ENCODE measurements at places on chromosomes 3 and 15. TPM values are rescaled to one million over a fixed set of nuclear protein-coding genes. Genes with fewer than 3 reads are reported as not detected.

TRANK1 gene
- 2.1 TPM for total RNA-seq

- peaks cover 8% of the 10 kb centered on the region for H3K36me3 ChIP-seq
- H3K4me3 ChIP-seq, result no peak overlapping the region
- no peaks in the 10 kb centered on the region for H3K4me1 ChIP-seq
- H3K27ac ChIP-seq, result no peak overlapping the region
- no peaks in the 10 kb centered on the region for H3K27me3 ChIP-seq
Observed at GRCh38 chr3:38404286-38404685, 49.4 kb upstream of the ACVR2B start.

ANO10 gene
- 18.8 TPM for total RNA-seq

DYNC1LI1 gene
- total RNA-seq, result 47.5 TPM

GRCh38 chr3:84108442-84108971 is 850.3 kb upstream of the CADM2 start:
- H3K4me3 ChIP-seq, result no peak overlapping the region
- no peaks in the 10 kb centered on the region for H3K4me1 ChIP-seq
- H3K27me3 ChIP-seq, result no peaks in the 10 kb centered on the region
- no peaks in the 10 kb centered on the region for H3K36me3 ChIP-seq

- H3K4me1 ChIP-seq, result peaks cover 31% of the 10 kb centered on the region
- H3K4me3 ChIP-seq, result no peak overlapping the region
- H3K27ac ChIP-seq, result no peak overlapping the region
- DNase-seq, result no peak
- H3K27me3 ChIP-seq, result no peaks in the 10 kb centered on the region
Observed at GRCh38 chr3:44468572-44469520, 8.6 kb downstream of the ZNF445 start.

DNA sequence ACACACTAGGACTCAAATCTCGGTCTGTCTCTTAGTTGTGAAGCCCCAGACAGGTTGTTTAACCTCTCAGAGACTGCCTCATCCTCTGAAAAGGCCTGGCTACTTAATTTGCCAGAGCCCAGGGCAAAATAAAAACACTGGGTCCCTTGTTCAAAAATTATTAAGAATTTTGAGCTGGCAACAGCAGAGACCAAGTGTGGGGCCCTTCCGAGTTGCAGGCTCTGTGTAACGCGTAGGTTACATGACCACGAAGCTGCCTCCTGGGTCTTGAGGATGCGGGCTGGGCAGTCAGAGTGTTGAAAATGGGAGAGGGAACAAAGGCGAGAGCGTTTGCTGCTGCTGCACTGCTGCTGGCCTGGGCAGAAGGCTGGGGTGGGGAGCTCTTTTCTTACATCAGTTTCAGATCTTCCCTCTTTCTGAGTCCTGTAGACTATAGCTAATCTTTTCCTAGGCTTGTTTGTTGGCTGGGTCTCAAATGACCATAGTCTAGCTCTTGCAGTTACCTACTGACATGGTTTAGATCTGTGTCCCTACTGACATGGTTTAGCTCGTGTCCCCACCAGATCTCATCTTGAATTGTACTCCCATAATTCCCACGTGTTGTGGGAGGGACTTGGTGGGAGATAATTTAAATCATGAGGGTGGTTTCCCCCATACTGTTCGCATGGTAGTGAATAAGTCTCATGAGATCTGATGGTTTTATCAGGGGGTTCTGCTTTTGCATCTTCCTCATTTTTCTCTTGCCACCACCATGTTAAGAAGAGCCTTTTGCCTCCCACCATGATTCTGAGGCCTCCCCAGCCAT is 49.9 kb downstream of the CLEC3B start:
- no peaks in the 10 kb centered on the region for H3K4me1 ChIP-seq
- no peaks in the 10 kb centered on the region for H3K27me3 ChIP-seq
- H3K27ac ChIP-seq, result no peak overlapping the region
- no peak overlapping the region for H3K4me3 ChIP-seq

HESX1 gene
- not detected for total RNA-seq

UBE2Q2 gene
- total RNA-seq, result 15.6 TPM

- no peak for DNase-seq
- H3K4me3 ChIP-seq, result no peak overlapping the region
- no peaks in the 10 kb centered on the region for H3K4me1 ChIP-seq
- no peak overlapping the region for H3K27ac ChIP-seq
Observed at GRCh38 chr3:41836360-41837134, 125.4 kb downstream of the ULK4 start.

- H3K36me3 ChIP-seq, result no peaks in the 10 kb centered on the region
- no peak for DNase-seq
- no peak overlapping the region for H3K27ac ChIP-seq
- no peak overlapping the region for H3K4me3 ChIP-seq
- H3K27me3 ChIP-seq, result peaks cover 24% of the 10 kb centered on the region
Observed at GRCh38 chr15:74978077-74978476, 17.3 kb upstream of the SCAMP5 start.

DNA sequence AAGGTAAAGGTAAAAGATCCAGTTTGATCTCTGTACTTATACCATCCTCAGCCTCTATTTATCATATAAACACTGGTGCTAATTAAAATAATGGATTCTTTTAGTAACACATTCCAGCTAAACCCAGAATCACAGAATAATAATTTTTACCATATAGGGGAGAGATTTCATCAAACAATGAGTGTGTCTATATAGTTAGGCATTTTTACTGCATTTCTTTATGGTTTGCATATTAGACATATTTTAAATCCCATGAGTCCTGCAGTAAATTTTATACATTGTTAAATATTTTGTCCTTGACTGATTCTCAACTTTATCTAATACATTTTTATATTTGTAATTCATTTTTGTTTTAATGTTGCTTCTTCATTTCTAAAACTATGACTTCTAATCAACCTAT is 323.7 kb upstream of the AGTR1 start:
- no peak overlapping the region for H3K27ac ChIP-seq
- no peak overlapping the region for H3K4me3 ChIP-seq
- H3K27me3 ChIP-seq, result no peaks in the 10 kb centered on the region

- no peaks in the 10 kb centered on the region for H3K36me3 ChIP-seq
- no peak overlapping the region for H3K27ac ChIP-seq
- no peak for DNase-seq
- no peaks in the 10 kb centered on the region for H3K27me3 ChIP-seq
- H3K4me3 ChIP-seq, result no peak overlapping the region
Observed at GRCh38 chr3:55012091-55012490, 84.2 kb upstream of the LRTM1 start.

ADGRG7 gene
- not detected for total RNA-seq

AADACL2 gene
- not detected for total RNA-seq

GRCh38 chr3:140391061-140391460 is 286.8 kb upstream of the TRIM42 start:
- H3K27me3 ChIP-seq, result no peaks in the 10 kb centered on the region
- H3K4me1 ChIP-seq, result peaks cover 6% of the 10 kb centered on the region
- H3K4me3 ChIP-seq, result no peak overlapping the region
- no peak for DNase-seq
- no peak overlapping the region for H3K27ac ChIP-seq
- H3K36me3 ChIP-seq, result no peaks in the 10 kb centered on the region

FBXO40 gene
- total RNA-seq, result 68.1 TPM

GRCh38 chr3:87350367-87351199 is 74.2 kb upstream of the POU1F1 start:
- no peaks in the 10 kb centered on the region for H3K36me3 ChIP-seq
- no peaks in the 10 kb centered on the region for H3K27me3 ChIP-seq
- no peak overlapping the region for H3K27ac ChIP-seq
- DNase-seq, result no peak
- H3K4me3 ChIP-seq, result no peak overlapping the region
- H3K4me1 ChIP-seq, result no peaks in the 10 kb centered on the region

DNA sequence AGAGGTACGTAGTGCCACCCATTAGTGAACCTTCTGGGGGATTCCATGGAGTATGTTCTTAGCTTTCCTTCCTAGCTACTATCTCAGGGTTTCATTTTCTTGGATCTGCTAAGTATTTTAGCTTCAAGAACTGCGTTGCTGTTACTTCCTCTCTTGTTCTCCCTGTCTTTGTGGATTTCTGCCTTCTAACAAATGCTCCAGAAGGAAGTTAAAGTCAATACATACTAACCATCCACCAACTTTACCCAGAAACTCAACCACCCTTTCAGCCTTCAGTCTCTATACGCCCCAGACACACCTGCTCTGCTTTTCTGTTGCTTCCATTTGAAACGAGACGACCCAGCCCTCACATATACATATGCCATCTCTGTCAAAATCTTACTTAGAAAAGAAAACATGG is 2.4 kb upstream of the KLF13 start:
- no peaks in the 10 kb centered on the region for H3K27me3 ChIP-seq
- no peak overlapping the region for H3K27ac ChIP-seq
- DNase-seq, result no peak
- H3K4me3 ChIP-seq, result no peak overlapping the region
- H3K36me3 ChIP-seq, result no peaks in the 10 kb centered on the region

DNA sequence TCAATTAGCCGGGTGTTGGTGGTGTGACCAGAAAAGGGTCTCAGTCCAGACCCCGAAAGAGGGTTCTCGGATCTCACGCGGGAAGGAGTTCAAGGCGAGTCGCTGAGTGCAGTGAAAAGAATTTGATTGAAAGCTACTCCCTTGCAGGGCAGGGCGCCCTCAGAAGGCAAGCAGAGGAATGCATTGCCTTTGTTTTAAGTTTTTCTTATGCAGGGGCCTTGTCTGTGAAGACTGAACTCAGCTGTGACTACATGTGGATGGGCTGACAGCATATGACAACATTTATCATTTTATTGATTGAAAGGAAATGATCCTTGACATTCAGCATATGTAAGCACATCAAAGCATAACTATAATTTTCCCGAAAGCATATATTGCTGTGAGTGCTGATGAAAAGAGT is 11.8 kb downstream of the CPN2 start:
- no peaks in the 10 kb centered on the region for H3K36me3 ChIP-seq
- no peaks in the 10 kb centered on the region for H3K4me1 ChIP-seq
- DNase-seq, result no peak

GRCh38 chr15:64082757-64083156 is 10.9 kb downstream of the CIAO2A start:
- no peak overlapping the region for H3K27ac ChIP-seq
- no peaks in the 10 kb centered on the region for H3K27me3 ChIP-seq
- H3K36me3 ChIP-seq, result peaks cover 80% of the 10 kb centered on the region
- no peak overlapping the region for H3K4me3 ChIP-seq
- no peak for DNase-seq
- H3K4me1 ChIP-seq, result no peaks in the 10 kb centered on the region

ANKRD63 gene
- not detected for total RNA-seq

DNA sequence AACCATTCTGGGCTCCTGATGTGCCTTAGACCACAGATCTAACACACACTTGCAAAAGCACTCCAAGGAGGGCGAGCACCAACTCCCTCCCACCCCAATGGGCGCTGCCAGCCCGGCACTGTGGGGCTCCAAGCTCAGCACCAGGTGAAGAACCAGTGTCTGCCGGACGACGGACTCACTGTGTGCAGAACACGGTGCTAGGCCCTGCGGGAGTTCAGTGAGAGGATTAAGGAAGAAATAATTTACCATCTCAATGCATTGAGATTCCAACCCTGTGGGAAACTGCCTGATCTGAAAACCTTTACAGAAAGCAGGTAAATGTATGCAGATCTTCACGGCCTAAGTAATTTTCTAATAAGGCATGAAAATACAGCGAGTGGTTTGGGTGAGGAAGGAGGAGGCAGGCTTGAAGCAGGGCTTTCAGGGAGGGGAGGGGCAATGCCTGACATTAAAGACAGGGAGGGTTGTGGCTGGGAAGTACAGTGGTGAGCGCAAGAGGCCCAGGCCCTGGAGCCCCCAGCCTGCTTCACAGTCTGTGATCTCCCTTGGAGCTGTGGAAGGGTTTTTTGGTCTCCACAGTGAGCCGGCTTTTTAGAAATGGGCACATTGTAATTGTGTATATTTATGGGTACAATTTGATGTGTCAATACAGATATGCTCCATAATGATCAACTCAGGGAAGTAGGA is 35.6 kb upstream of the CHRNB4 start:
- no peak overlapping the region for H3K4me3 ChIP-seq
- DNase-seq, result no peak
- no peaks in the 10 kb centered on the region for H3K36me3 ChIP-seq
- no peak overlapping the region for H3K27ac ChIP-seq

CLEC3B gene
- total RNA-seq, result 10.3 TPM

DNA sequence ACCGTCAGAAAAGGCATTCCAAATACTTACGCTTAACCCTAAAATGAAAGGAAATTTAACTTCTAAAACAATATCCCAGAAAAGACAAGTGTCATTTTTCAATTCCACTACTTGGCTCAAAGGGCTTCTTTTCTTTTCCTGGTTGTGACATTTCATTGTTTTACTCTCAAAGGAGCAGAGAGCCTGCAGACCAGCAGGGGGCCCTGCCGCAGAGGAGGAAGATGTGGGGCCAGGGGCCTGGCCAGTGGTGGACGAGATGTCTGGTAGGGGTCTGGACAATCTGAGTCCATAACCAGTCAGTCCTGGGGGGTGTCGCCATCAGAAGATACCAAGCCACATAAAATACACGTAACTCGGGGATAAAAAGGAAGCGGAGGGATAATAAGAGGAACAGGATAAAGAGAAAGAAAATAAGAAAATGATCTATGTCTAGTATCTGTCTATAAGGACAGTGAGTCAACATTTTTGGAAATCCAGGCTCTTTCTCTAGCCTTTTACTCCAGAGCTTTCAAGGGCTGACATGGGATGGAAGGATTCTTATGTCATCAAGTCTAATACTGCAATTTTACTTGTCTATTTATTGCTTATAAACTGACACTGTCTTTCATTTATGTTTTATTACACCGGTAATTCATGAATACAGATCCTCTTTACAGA is 54.2 kb upstream of the ARHGEF3 start:
- no peaks in the 10 kb centered on the region for H3K4me1 ChIP-seq
- H3K27ac ChIP-seq, result no peak overlapping the region
- H3K27me3 ChIP-seq, result no peaks in the 10 kb centered on the region
- no peaks in the 10 kb centered on the region for H3K36me3 ChIP-seq

GRCh38 chr3:63845215-63845614 is 18.4 kb downstream of the THOC7 start:
- H3K27me3 ChIP-seq, result no peaks in the 10 kb centered on the region
- DNase-seq, result no peak
- H3K4me1 ChIP-seq, result no peaks in the 10 kb centered on the region
- no peaks in the 10 kb centered on the region for H3K36me3 ChIP-seq
- H3K4me3 ChIP-seq, result no peak overlapping the region
- no peak overlapping the region for H3K27ac ChIP-seq

SCN11A gene
- not detected for total RNA-seq
